ENCODE measurements at places on chromosomes 2 and 18.

DNA sequence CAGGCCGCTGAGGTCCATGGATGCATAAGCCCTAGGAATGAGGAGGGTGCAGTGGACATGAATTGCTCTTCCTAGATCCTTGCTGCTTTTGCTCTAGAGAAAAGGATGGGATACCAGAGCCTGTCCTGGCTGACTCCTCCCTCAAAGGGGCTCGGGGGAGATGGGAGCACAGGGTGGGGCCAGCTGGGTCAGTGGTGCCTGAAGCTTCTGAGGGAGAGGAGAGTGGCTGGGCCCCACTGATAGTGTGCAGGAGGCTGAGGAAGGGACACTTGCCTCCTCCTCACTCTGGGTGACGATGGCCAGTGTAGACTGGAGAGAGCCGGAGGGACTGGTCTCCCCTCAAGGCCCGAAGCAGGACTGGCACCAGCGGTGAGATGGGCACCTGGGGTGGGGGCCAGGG lies at the start of gene NT5DC4:
TSS of gene NT5DC4 (plus strand) at position 236 of the 400 bp plus-strand sequence. CDS start at position 296, 60 bp downstream.
- peak; percentile 32 for DNase-seq

GRCh38 chr2:70474256-70474848 lies 79.3 kb downstream of the TGFA start:
- peak; percentile 42 for DNase-seq

DNA sequence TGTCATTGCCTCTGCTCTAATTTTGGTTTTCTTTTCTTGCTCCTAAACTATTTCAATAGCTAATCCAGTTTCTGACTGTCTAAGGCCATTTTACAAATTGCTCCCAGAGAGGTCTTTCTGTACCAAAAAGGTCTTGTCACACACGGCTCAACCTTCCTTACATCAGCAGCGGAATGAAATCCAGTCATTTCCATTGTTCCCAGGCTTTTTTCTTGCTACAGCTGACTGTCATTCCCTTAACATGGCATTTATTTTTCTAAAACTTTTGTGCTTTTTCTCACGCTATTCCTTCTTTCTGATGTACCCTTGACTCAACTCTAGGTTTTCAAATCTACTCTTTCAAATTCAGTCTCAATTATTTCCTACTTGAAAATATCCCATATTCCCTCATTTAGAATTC lies 24.3 kb downstream of the FAM171B start:
- DNase-seq, result no peak

DNA sequence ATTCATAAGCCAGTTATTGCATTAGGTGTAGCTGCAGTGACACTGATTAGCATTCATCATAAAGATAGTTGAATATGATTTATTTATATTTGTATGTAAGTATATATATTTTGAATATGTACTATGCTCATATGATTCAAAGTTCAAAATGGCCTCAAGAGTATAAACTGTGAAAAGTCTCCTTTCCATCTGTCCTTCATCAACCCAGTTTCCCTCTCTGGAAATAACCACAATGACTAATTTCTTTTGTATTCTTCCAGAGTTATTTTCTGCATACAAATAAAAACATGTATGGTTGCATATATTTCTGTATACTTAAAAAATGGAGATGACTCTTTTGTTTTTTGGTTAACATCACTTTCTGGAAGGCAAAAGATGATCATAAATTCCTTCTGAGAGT lies 95.2 kb downstream of the CAMKMT start:
- DNase-seq, result no peak

- DNase-seq, result no peak
Observed at GRCh38 chr2:200158647-200159356, 147.7 kb upstream of the SPATS2L start.

- DNase-seq, result no peak
Observed at GRCh38 chr2:103324671-103325070, 562.8 kb downstream of the TMEM182 start.

GRCh38 chr2:196233021-196233804 lies 61.8 kb upstream of the STK17B start:
- peak; percentile 58 for DNase-seq

DNA sequence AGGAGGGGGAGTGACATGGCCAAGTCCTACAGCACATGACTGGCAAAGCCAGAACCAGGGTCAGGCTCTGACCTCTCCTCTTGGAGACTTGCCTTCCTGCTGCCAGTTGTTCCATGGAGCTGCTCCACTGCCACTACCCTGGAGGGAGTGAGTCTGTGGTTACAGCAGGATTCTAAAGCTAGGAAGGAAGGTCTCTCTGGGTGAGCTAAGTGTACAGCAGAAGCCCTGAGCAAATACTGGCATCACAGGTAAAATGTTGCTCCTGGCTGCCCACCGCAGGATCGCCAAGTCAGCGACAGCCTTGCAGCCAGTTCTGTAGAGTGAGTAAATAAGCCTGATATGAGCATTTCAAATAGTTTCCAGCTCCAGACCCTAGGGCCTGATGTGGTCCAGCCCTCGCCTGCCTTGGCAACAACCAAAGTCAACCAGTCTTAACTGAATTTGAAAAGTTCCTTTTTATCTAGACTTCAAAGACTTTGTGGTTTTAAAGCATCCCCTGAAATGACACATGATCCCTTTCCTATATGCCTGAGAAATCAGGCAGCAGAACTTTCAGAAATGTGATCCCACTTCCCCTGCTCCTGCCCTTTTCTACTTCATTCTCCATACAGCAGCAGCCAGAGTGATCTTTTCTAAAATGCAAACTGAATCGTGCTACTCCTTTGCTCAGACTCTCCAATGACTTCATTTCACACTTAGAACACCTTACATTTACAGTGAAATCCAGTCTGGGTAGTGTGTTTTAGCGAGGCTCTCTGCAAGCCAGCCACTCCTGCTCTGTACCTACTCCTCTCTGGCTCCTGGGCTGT lies 114.3 kb downstream of the MGAT5 start:
- DNase-seq, result no peak

GRCh38 chr2:2328848-2329247 lies 2.2 kb downstream of the MYT1L start:
- DNase-seq, result peak; percentile 45

GRCh38 chr2:145386973-145387372 lies 867.1 kb upstream of the ZEB2 start:
- no peak for DNase-seq

- DNase-seq, result no peak
Observed at GRCh38 chr18:22800551-22800951, 132.6 kb upstream of the RBBP8 start.

- no peak for DNase-seq
Observed at GRCh38 chr2:74349889-74350288, 6.7 kb upstream of the SLC4A5 start.

GRCh38 chr2:238135601-238136150 lies 2.8 kb upstream of the KLHL30 start:
- DNase-seq, result no peak

DNA sequence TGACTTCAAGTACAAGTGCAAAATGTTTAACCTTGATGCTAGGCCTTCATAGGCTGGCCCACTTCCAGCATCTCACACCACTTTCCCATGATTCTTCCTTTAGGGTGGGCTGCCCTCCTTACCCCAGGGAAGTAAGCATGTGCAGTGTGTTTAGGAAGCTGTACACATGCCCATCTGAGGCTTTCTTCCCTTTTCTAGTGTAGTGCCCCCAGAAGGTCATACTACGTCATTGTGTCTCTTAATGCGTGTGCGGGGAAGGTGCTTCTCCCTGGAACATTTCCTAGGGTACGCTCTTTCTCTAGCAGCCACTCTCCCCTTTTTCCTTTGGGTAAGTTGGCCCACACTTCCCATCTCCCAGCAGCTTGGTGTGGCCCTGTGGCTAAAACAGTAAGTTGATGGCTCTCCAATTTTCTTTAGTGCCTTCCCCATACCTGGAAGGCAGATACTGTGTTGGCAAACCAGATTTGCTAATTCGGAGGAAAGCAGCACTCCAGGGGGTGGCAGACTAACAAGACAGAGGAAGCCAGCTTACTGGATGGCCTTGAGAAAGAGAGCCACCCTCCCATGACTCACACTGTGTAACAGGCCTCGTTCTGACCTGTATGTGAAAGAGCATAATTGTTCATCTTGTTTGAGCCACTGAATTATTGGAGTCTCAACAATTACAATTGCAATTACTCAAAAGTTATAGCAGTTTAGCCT lies 1.1 kb upstream of the SULT6B1 start:
- DNase-seq, result peak; percentile 98

DNA sequence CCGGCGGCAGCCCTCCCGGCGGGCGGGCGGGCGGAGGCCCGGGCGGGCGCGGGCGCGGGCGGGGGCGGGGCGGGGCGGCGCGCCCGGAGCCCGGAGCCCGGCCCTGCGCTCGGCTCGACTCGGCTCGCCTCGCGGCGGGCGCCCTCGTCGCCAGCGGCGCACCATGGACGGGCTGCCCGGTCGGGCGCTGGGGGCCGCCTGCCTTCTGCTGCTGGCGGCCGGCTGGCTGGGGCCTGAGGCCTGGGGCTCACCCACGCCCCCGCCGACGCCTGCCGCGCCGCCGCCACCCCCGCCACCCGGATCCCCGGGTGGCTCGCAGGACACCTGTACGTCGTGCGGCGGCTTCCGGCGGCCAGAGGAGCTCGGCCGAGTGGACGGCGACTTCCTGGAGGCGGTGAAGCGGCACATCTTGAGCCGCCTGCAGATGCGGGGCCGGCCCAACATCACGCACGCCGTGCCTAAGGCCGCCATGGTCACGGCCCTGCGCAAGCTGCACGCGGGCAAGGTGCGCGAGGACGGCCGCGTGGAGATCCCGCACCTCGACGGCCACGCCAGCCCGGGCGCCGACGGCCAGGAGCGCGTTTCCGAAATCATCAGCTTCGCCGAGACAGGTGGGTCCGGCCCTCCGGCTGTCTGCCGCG lies at the start of gene INHBB:
TSS of gene INHBB (plus strand) at position 111 of the 641 bp plus-strand sequence. CDS start at position 164, 53 bp downstream.
- DNase-seq, result peak; percentile 24

DNA sequence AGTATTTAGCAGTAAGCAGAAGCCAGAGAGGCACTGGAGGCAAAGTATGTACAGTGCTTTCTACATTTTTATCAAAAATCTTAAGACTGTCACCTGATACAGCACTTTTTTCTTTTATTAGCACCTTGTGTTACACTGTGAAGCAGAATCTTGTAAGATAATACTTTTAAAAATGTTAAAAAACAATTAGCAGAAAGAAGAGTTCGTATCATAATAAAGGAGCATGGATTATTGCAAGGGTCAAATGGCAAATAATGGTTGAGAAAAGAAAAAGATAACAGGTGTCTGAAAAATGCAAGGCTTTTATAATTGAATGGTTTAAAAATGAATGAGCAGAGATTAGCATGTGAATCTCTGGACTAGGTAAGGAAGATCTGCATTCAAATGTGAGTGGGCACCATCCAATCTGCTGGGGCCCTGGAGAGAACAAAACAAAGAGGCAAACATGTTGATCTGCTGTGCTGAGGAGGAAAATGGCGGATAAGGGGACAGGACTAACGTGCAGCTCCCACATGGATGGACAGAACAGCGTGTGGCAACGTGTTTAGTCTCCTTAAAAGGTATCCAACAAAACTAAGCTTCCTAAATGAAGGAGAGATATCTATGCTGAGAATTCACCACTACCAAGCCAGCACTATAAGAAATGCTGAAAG lies 9.5 kb downstream of the CEBPZOS start:
- DNase-seq, result no peak

DNA sequence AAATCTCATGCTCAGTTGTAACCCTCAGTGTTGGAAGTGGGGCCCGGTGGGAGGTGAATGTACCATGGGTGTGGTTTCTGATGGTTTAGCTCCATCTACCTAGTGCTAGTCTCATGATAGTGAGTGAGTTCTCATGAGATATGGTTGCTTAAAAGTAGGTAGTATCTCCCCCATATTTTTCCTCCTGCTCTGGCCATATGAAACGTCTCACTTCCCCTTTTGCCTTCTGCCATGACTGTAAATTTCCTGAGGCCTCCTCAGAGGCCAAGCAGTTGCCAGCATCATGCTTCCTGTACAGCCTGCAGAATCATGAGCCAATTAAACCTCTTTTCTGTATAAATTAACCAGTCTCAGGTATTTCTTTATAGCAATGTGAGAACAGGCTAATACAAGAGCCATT lies 62.8 kb upstream of the RNF152 start:
- peak; percentile 62 for DNase-seq

DNA sequence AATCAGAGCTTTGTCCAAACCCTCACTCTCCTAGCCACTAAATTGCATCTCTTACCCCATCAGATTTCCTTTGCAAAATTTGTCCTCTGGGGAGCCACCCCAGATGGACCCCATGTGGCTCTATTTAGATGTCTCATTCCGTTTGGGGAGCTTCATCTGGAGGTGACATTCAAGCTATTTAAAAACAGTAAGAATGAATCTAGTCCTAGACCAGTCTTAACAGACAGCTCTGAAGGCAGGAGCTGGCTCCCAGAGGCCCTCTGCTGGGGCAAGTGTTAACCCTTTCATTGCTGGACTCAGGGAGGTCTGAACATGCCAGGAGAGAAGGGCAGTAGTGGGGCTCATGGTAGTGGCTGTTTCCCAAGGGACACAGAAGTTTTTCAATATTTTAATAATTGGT lies 59.2 kb downstream of the RPL37A start:
- DNase-seq, result no peak

GRCh38 chr2:210003359-210003758 lies 921 bp downstream of the RPE start:
- DNase-seq, result peak; percentile 76

DNA sequence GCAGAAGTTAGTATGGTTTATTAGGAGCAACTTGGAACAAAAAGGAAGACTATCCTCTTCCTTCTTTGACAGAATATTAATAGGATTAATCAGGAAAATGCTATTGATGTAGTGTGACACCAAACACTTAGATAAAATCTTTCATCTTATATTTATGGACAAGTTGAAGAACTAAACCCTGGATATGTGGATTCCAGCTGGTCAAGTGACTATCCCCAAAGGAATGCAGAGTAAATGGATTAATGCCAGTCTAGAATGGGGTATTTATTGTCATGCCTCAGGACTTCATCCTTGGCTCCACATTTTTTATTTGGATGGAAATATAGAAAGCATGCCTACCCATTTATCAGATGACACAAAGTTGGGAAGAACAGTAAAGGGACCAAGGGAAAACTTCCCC lies 124.0 kb upstream of the TTC39C start:
- no peak for DNase-seq

DNA sequence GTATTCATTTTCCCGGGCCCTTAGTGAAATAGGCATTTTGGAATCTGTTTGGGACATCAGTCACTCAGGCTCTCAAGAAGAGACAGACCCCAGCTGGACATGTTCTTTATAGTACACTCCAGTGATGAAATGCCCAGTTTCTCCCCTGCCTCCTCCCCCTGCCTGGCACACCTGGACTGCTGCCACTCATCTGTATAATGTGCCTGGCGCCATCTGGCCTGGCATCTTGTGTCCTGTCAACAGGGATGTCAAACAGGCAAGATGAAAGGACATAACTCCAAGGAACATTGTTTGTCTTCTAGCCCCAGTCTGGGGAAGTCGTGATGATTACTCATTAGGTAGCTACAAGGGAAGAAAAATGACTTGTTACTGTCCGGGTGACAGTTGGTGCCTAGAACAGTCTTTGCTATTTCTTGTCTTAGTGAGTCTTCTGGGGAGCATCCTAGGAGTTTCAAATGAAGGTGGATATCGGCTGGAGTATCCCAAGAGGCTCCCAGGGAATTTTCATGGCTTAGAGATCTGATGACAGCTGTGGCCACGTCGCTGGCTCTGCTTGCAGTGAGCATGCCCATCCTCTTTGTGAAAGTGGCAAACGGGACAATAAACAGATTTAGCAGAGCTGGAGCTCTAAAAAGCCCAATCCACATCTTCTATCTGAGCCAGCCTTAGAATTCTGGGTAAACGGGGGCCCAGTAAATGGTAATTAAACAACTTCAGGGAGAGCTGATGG lies 153.6 kb downstream of the ALK start:
- DNase-seq, result no peak

- DNase-seq, result no peak
Observed at GRCh38 chr2:200253639-200254038, 52.9 kb upstream of the SPATS2L start.

GRCh38 chr18:34493566-34494358 lies 216.3 kb upstream of the DTNA start:
- DNase-seq, result no peak

GRCh38 chr2:95122197-95122551 lies 566 bp upstream of the MRPS5 start:
- DNase-seq, result no peak
